CD4-positive, alpha-beta T cell treated with Interleukin-12 subunit alpha and Interleukin-12 subunit beta, for 1 hour (primary cell): ENCODE measurements at places on chromosomes 5 and 9.
A peak's percentile ranks its signal among the peaks of the same experiment; 100 is the strongest.

DNA sequence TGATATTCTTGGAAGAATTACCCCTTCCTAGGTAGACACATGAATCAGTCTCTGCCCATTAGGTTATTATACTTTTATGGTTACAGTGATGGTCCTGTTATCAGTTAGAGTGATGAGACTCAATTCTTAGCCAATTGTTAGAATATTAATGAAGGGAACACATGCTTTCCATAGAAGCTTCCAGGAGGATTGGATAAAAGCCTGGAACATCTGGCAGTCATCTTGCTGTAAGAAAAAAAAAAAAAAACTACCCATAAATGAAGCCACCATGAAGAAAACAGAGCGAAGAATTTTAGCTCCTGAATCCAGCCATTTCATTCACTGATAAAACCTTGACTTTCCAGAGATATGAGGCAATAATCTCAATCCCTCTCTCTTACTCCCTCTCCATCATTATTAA is 262.5 kb upstream of the GRIN3A start:
- no peak for DNase-seq

DNA sequence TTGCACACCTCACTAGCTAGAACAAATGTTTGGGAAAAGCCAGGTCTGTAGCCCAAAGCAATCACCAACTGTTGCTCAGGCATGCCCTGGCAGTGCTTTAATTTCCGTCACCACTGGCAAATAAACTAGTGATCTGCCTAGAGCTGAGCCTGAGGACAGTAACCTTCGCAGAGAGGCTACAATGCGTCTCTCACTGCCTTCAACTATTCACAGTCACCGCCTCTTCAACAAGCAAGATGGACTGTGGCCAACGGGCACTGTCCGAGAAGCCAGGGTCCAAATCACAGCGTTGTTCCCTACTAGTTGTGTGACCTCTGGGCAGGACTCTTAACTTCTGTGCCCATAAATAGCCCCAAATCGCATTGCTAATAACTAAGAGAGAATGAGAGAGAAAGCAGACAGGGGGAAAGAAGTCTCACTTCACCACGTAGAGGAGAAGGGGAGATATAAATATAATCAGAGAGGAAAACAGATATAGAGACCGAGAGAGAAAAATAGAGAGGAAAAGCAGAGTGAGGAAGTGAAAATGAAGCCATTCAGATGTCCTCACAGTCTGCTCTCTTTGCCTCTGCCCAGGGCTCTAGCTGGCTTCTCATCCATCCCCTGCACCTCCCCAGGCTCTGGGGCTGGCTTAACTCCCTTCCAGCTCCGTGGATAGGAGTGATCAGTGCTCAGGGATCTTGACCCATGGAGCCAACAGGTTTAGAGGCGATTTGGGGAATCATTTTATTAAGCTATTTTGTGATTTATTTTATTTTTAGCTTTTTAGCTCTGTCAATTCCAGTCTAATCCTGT is 157.9 kb downstream of the ZDHHC21 start:
- no peak for DNase-seq

- no peak for DNase-seq
Measured at GRCh38 chr5:6491196-6491918, 42.7 kb downstream of the UBE2QL1 start.

GRCh38 chr5:94094793-94095441 is 353.5 kb upstream of the POU5F2 start:
- no peak for DNase-seq

DNA sequence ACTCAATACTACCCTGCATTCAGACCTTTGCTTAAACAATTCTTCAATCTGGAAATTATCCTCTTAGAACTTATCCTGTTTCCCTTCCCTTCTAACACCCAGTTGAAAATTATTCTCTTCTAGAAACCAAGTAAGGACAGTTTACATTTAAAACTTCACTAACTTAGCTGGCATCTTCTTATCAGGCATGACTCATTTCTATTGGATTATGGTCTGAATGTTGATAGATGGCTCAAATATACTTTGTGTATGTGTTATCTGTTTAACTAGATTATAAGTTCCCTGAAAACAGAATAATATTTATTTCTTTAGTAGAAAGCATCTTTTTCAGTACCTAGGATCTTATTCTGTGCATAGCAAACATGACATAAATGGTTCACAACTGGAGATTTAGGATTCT is 161.9 kb downstream of the PPP2R2B start:
- DNase-seq = no peak

- DNase-seq = no peak
Measured at GRCh38 chr9:121399126-121399882, 29.3 kb upstream of the STOM start.

GRCh38 chr5:74378464-74378863 is 262.1 kb downstream of the ENC1 start:
- DNase-seq = no peak

DNA sequence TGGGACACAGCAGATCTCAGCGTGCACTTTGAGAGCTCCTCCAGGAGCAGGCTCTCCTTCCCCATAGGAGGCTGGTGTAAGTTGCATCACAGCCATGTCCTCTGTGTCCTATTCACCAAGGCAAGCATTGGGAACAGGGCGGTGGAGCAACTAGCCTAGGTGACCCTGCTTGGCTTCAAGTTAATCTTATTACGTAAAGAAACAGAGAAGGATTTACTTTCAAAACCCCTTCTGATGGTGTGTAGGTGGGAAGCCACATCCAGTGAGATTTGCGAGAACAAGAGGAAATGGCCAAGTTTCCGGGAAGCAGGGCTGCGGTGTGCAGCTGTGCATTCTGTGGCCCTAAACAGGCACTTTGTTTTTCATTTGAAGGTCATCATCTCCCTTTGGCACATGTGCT is 80.2 kb downstream of the TRIO start:
- DNase-seq = no peak

- DNase-seq = no peak
Measured at GRCh38 chr5:10904862-10905432, 143.9 kb upstream of the DAP start.

GRCh38 chr5:156096259-156096658 is 230.7 kb upstream of the SGCD start:
- DNase-seq = no peak

GRCh38 chr5:64340293-64340692 is 165.5 kb upstream of the RGS7BP start:
- no peak for DNase-seq

DNA sequence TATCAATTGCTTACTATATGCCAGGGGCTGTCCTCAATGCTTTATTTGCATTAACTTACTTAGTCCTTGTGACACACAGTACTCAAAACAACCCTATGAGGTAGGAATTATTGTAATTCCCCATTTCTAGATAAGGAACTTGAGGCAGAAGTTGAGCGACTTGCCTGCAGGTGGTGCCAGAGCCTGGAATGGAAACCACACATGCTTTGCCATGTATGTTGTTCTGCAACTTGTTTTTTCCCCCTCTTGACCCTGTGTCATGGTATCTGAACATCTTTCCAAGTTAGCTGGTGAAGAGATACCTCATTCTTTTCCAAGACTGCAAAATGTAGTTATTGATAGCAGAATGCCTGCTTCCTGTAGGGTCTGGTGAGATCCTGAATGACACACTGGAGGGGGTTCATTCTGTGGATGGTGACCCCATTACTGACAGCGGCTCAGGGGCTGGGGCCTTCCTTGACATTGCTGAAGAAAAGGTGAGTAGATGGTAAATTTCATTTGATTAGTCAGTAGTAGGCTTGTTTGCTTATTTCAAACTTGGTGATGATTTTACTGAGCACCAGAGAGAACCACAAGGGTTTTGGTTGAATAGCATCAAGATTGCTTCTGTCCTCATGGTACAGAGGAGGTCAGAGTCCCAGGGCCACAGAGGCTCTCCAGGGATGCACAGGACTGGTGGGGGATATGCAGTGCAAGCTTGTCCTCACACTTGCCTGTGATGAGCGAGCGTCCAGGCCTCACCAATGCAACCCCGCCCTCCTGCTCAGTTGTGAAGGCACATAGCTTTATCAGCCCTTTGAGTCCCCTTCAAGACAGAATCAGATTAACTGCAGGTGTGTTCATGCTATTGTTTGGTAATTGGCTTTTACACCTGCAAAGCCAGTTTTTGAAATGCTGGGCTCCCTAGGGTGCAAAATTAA is 57.0 kb downstream of the COL15A1 start:
- DNase-seq = peak; percentile 73

DNA sequence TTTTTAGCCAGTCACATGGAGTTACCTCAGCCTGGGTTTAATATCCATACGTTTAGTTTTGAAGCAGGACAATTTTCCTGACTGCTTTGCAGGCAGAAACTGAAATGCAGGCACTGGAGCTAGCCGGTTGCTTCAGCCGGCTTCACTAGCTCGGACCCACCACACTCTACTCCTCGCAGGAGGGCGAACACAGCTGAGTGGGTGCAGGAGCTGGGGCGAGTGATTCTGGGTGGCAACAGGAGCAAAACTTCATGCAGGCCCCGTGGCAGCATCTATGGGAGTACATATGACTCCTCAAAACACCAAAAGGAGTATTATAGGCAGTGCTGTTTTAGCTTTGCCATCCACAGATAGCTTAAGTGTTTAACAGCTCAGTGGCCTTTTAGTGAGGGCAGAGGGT is 1211.8 kb upstream of the NUDT12 start:
- no peak for DNase-seq

- DNase-seq = no peak
Measured at GRCh38 chr5:75610201-75610600, 1.1 kb upstream of the ANKDD1B start.

DNA sequence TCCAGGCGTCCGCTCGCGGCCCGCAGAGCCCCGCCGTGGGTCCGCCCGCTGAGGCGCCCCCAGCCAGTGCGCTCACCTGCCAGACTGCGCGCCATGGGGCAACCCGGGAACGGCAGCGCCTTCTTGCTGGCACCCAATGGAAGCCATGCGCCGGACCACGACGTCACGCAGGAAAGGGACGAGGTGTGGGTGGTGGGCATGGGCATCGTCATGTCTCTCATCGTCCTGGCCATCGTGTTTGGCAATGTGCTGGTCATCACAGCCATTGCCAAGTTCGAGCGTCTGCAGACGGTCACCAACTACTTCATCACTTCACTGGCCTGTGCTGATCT is 294 bp downstream of the ADRB2 start:
- DNase-seq = no peak
